Purkinje cell (primary cell): ENCODE measurements at places on chromosomes 5 and 9. TPM values are rescaled to one million over a fixed set of nuclear protein-coding genes. Genes with fewer than 3 reads are reported as not detected.

The GCNT4 gene
- 0.45 and 2.0 TPM in 2 replicates for polyA plus RNA-seq

The NUDCD2 gene
- 18.9 and 32.5 TPM in 2 replicates for polyA plus RNA-seq

The CCIN gene
- polyA plus RNA-seq: not detected in 2 replicates

The DRD1 gene
- 10.2 and 14.1 TPM in 2 replicates for polyA plus RNA-seq

The SPATA31D4 gene
- not detected in 2 replicates for polyA plus RNA-seq
